ENCODE measurements at places on chromosomes 4 and X. TPM values are rescaled to one million over a fixed set of nuclear protein-coding genes. Genes with fewer than 3 reads are reported as not detected.
A peak's percentile ranks its signal among the peaks of the same experiment; 100 is the strongest.

DNA sequence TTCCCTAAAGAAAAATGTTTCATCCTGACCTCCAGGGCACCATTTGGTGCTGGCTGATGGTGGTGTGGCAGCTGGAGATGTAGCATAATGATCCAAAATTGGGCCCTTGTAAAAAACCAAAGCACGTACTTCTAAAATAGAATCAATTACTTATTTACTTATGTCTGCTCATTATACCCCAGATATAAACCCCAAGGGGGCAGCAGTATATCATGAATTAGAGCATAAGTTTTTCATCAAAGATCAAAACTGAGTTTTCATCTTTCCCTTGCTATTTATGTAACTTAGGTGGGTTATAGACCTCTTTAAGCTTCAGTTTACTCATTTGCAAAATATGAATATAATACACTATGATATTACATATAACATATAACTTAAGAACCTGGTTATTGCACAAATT lies 241.1 kb downstream of the TACR3 start:
- no peak for DNase-seq

DNA sequence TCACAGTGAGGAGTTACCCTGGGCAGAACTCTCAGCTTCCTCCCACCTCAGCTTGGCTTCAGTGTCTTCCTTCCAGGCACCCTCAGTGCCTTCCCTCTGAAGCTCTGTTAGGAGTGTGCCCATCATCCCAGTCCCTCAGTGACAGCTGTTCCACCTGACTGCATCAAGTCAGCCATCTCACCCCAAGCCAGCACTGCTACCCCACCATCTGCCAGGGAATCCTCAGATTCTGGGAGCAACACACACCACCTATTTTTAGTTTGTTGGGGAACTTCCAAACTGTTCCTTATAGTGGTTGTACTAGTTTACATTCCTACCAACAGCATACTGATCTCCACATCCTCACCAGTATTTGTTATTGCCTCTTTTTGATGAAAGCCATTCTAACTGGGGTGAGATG lies 182.9 kb downstream of the RELL1 start:
- DNase-seq: no peak

- no peak for DNase-seq
Observed at GRCh38 chr4:125390126-125390525, 75.4 kb downstream of the FAT4 start.

DNA sequence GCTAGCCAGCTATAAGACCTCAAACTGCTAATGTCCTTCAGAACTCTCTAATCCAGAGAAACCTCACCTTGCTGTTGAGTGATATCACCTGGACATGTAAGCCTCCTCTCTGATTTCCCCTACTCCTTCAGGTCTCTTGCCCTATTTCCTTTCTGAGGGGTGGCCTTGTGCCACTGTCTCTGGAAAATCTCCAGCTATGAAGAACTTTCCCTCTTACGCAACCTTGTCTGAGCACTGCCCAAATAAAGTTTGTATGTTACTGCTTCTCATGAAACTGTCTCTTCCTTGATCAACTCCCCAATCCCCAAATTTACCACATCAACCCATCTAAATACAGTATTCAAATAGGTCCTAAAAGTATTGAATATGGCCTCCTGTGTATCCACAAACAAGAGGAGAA lies 53.5 kb upstream of the VEGFD start:
- no peak for DNase-seq

DNA sequence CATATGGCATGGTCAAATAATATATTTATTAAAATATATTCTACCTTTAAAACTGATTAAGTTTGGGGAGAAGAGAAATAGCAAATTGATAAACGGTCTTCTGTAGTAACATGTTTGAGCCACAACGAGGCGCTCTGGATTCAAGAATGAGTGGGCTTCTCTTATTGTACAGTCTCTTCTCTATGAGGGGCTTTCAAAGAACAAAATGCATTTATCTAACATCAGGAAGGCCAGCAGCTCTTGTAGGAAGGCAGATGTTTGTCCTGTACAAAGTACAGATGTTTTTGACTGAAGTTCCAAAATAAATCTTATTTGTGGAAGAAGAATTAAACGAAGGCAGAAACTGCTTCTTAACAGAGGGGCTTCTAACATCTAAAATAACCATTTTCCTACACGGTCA lies 153.6 kb downstream of the RASL11B start:
- DNase-seq: no peak

DNA sequence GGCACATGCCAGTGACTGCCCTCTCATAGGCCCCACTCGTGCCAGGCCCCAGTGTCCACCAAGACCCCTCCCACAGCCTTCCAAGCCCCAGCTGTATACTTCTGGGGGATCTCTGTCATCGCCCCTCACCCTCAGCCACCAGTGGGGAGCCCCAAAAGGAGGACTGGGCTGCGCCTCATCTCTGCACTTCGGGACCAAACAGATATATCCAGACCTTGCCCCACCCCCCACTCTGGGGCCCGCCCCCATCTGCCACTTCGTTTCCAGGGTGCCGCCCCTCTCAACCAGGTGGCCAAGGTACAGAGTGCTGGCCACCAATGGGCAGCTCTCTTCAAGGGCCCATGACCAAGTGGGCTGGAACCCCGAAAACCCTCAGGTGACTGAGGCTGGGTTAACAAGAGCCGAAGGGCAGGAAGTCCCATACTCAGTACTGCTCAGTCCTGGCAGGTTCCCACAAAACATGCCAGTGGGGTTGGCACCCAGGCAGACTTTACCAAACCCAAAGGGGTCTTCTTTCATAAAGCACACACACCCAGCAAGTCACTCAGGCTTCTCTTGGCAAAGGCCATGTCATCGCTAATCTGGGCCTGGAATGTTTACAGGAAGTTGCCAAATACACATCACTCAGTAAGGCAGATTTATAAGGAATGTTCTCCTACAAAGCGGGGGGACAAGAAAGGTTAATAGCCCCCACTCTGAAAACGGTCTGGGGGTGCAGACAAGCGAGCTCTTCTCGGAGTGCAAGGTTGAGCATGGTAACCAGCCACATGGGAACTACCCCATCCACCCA lies 4.4 kb downstream of the ZFYVE28 start:
- no peak for DNase-seq

DNA sequence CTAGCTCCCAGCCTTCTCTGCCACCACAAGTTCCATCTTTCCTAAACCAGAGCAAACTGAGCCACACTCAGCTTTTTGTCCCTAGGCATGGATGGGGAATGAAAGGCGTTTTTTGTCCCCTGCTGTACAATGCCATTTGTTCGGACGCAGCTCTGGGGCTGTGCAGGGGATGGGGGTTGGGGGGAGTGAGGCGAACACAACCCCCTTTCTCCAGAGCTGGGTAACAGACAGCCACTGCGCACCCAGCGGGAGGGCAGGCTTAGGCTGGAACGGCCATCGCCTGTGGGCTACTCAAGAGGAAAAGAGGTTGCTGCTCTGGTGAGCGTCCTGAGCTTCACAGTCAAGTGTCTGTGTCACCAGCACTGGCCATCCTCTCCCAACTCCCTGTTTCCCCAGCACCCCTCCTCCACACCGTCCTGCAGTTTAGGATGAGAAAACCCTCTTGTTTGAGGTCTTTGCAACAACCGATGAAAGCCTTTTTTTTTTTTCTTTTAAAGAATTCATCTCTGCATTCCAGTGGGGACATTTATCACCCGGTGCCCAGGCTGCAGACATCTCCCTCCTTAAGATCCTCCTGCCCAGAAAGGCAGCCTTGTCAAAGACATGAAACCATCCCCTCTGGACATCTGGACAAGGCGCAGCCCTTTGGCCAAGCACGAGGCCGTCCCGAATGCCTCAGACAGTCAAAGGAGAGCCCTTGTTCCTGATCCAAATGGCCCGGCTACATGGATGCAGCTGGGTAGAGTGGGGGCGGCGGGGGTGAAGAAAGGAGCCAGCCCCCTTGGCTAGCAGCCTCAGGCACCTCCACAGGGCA lies 419.6 kb downstream of the BCOR start:
- DNase-seq: peak; percentile 23

GRCh38 chr4:48370260-48371134 lies 29.2 kb downstream of the SLAIN2 start:
- DNase-seq: no peak

DNA sequence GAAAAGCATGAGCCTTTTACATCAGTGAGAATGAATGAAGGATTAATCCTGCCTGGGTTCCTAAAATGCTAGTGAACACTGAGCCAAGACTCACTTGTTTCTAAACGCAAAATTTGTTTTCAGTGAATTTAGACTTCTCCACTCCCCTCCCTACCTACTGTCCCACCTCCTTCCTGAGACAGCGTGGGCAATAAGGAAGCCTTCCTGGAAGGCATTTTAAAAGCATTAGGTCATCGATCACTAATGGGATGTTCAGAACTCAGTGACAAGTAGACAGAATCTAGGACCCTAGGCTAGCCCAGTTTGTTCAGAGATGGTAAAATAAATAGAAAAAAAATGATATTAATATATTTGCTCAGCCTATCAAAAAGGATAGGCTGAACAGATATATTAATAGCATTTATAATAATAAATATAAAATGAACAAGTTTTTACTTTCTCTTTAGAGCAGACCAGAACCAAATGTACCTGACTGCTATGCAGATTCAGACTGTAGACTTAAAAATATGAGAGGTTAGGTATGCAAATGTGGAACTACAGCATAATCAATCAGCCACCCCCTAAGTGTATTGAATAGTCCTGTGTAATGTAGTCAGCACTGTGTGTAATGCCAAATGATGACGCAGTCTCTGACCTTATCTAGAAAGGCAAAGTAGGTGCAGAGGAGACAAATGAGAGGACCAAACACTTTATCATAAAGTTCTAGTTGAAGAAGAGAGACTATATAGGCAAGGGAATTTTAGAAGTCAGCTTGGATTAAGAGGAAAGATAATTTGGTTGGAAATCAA lies 331.1 kb downstream of the GPAT3 start:
- no peak for DNase-seq

DNA sequence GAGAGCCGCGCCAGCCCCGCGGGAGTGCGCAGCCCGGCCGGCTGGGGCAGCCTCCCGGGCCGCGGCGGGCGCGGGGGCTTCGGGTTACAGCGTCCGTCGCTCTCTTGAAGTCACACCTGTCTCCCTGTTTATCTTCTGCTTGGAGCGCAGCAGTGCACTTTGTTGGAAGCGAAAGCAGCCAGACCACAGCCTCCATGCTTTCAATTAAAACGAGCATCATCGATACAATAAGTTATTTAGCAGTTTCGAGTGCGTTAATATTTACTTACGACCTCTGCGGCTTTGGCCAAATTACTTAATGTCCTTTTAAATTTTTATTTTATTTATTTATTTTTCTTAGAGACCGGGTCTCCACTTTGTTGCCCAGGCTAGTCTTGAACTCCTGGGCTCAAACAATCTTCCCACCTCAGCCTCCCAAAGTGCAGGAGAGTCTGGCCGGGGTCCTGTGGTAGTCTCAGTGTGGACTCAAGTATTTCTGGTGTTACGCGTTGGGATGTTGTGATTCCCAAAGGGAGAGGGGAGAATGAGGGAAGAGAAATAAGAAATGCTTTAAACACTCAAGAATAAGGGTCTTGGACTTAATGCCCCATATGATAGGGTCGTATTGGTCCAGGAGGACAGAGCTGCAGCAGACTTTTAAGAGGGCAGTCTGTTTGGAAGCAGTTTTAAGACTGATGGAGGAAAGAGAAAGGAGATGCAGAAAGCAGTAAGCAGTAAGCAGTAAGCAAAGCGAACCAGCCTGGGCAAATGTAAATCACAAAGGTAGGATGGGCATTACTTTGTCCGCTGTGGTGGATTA lies 504 bp upstream of the PDLIM3 start:
- no peak for DNase-seq

- DNase-seq: no peak
Observed at GRCh38 chr4:25884031-25884782, 21.4 kb upstream of the SEL1L3 start.

GRCh38 chr4:10608501-10609219 lies 75.9 kb downstream of the CLNK start:
- DNase-seq: no peak

- DNase-seq: no peak
Observed at GRCh38 chrX:6810776-6811175, 275.9 kb upstream of the VCX3A start.

DNA sequence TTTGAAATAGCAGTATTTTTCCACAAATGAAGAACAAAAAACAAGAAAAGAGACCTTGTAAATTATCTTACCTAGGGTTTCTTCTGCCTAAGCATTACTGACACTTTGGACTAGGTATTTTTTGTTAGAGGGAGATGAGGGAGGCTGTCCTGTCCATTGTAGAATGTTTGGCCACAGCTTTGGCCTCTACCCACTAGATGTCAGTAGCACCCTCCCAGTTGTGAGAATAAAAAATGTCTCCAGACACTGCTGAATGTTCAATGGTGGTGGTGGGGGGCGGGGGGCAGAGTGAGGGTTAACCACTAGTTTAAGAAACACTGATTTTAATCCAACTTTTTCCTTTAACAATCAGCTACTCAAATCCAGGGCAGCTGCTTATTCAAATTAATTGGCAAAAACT lies 25.8 kb downstream of the OTUD4 start:
- no peak for DNase-seq

PDZD4 gene
- 4.5 TPM for total RNA-seq

PRICKLE3 gene
- 9.7 TPM for total RNA-seq

SPANXA2 gene
- not detected for total RNA-seq

HDX gene
- total RNA-seq: 2.0 TPM

Measured in left ventricle myocardium inferior (tissue), 1 donor.